Cerebellum (tissue), 4 donors: ENCODE measurements at places on chromosomes 12 and 14.
A peak's percentile ranks its signal among the peaks of the same experiment; 100 is the strongest.

GRCh38 chr12:64714551-64714968 is 44.6 kb downstream of the GNS start:
- no peak for DNase-seq

GRCh38 chr12:97046901-97047300 is 139.8 kb downstream of the NEDD1 start:
- DNase-seq: peak; percentile 46

- DNase-seq: no peak
These were observed 11.5 kb downstream of the GTF2A1 start for GRCh38 chr14:81209167-81209836.

DNA sequence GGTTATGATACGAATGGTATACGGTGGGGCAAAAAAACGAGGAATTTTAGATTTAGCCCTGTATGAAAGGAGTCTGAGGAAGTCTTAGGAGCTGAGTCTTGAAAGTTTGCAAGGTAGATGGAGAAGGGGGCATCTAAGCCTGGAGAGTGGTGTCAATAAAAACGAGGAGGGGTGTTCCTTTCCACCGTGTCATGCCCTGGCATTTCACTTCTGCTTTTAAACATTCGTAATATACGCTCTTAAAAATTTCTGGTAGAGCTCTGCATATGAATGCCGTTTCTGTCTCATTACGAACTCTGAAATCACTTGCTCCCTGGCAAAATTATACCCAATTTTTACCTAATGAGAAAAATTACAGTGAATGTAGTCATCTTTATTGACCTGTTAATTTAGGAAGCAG is 170.2 kb downstream of the ERC1 start:
- no peak for DNase-seq

DNA sequence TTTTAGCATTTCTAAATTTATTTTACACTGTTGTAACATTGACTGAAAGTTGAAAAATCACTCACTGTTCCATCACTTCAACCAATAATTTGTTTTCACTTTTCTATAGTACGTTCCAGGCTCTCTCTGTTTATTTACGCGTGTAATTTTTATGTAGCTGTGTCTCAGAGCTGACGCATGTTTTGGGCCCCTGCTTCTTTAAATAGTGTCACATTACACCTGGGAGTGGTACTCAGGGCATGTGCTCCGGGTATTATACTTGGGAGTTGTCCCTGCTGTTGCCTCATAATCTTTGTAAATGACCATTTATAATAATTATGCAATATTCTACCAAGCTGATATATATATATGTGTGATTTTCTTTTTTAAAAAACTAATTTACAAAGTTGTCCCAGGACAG is 132.8 kb upstream of the CPM start:
- DNase-seq: no peak

DNA sequence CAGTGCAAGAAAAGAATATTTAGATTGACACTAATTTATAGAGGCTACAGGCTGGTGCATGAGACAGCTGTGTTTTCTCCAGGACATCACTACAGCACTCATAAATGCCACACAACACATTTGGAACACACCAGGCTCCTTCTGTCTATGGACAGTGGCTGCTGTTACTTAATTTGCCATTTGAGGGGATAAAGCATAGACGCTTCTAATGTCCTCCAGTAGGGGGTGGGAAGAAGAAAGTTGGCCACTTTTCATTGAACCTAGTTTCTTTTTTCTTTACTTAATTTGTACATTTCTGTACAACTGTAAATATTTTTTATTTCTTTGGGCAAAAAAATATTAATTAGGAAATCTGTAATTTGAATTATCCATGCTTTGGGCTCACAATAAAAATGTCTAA is 12.4 kb upstream of the RTN1 start:
- no peak for DNase-seq

DNA sequence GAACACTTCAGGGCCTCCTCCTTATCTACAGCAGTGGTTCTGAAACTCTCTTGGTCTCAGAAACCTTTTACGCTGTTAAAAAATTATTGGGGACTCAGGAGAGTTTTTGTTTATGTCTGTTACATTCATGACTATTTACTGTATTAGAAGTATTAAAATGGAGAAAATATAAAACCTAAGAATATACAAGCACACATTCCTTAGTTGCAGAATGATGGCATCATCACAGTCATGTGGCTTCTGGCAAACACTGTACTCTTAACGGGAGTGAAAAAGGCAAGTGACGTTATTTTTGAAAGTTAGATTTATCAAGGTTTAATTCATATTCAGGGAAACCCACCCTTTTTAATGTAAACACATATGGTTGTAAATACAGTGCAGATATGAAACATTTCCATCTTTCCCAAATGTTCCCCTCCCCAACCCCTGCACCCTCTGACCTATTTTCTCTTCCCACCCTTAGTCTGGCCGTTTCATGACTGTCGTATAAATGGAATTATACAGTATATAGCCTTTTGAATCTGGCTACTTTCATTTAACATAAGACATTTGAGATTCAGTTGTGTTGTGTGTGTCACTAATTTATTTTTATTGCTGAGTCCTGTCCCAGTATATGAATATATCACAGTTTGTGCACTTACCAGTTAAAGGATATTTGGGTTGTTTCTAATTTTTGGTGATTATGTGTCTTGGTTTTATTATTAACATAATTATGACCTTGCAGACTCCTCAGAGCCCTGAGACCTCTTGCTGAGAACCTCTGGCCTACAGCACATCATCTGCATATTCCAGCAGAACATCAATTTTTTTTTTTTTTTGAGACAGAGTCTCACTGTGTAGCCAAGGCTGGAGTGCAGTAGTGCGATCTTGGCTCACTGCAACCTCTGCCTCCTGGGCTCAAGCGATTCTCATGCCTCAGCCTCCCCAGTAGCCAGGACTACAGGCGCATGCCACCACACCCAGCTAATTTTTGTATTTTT is 457.0 kb downstream of the PCNX1 start:
- no peak for DNase-seq

DNA sequence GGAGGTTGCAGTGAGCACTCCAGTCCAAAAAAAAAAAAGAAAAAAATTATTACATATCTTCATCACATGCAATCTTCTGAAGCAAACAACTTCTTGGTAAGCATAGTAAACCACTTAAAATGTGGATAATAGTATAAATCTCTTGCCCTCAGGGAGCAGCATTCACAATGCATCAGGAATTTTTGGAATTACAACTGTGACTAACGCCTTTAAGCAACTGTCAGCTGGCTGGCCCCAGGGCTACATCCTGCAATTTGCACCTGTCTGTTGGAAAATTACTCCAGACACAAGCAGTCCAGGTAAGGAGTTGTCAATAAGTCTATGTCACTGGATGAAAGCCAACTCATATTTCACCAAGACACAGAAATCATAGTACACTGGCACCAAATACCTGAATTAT is 5.5 kb upstream of the SLC7A7 start:
- no peak for DNase-seq

GRCh38 chr12:121838126-121838525 is 20.5 kb downstream of the HPD start:
- DNase-seq: no peak

GRCh38 chr12:64876388-64877071 is 52.1 kb downstream of the TBC1D30 start:
- DNase-seq: no peak

GRCh38 chr12:49366096-49366651 is 1.1 kb upstream of the SPATS2 start:
- no peak for DNase-seq

DNA sequence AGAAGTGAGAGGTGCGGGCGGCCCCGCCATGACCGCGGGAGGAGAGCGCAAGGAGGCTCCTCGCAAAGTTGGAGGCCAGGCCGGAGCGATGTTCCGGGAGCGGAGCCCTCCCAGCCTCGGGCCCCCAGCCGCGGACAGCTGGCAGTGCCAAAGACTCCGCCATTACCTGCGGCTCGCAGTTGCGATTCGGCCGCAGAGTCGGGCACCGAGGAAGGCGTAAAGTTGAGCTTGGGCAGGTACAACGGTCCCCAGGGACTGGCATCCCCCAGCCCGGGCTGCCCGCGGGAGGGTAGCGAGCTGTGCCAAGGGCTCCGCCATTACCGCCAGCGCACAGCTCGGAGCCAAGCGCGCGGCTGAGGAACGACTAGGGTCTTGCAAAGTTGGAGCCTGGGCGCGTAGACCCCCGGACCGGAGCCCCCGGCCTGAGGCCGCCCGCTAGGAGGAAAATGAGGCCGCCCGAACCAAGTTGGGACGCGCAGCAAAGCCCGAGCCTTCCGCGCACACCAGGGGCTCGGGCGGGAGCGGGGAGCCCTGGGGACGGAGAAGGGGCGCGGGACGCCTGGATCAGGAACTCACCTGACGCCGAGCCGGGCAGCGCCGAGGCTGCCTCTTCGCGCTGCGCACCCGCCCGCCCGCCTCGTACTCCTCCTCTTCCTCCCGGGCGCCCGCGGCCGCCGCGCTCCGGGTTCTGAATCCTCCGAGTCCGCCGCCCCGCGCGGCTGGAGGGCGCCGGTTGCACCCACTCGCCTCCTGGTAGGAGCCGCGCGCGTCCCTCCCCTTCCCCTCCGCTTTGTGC is 677 bp downstream of the NOS1 start:
- no peak for DNase-seq

DNA sequence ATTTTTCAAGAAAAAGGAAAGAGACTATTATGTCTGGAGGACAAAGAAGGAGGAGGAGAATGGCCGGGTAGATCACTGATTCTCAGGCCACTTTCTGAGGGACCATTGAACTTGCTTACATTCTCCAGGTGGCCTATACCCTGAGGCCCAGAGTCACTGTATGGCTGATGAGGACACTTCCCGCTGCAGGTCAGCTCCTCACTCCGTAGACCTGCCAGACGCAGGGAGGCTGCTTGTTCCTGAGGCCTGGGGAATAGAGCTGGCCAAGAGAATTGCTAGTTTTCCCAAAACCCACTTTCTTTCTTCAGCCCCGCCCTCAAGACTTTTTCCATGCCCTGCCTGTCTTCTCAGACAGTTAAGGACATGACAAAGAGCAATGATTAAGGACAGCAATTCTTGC is 510.5 kb upstream of the TBX3 start:
- DNase-seq: no peak

DNA sequence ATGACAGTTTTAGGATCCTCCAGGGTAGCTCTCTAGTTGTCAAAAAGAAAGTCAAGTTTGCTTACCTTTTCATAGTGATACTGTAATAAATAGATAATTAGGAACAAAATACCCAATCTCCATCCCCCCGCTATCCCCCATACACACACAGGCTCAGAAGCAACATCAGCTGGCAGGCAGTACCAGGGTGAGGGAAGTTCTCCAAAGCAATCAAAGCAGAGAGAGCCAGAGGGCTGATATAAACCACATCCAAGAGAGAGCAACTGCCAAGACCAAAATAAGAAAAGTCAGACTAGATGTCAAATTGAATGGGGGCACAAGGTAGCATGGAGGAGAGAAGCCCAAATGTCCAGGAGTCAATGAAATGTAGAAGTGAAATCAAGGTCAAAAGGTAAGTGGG is 80.2 kb upstream of the PTPRR start:
- DNase-seq: no peak

GRCh38 chr12:30110958-30111586 is 327.3 kb upstream of the TMTC1 start:
- DNase-seq: no peak

GRCh38 chr12:46388427-46389021 is 16.0 kb upstream of the SLC38A2 start:
- DNase-seq: no peak

DNA sequence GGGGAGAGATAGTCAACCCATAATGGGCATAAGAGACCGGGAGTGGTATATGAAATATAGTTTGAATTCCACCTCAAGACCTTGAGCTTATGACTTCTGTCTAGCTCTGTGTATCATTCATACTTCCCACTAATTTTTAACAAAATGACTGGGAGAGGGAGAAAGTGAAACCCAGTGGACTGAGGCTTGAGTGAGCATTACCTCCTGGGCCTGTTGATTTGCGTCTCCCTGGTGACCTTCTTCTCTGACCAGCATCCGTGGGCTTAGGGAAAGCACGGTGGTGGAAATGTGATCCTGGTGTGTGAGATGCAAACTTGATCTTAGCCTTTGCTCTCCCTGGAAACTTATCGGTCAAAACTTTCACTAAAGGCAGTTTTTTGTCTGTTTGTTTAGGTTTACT is 207.9 kb upstream of the BCL2L14 start:
- DNase-seq: no peak

DNA sequence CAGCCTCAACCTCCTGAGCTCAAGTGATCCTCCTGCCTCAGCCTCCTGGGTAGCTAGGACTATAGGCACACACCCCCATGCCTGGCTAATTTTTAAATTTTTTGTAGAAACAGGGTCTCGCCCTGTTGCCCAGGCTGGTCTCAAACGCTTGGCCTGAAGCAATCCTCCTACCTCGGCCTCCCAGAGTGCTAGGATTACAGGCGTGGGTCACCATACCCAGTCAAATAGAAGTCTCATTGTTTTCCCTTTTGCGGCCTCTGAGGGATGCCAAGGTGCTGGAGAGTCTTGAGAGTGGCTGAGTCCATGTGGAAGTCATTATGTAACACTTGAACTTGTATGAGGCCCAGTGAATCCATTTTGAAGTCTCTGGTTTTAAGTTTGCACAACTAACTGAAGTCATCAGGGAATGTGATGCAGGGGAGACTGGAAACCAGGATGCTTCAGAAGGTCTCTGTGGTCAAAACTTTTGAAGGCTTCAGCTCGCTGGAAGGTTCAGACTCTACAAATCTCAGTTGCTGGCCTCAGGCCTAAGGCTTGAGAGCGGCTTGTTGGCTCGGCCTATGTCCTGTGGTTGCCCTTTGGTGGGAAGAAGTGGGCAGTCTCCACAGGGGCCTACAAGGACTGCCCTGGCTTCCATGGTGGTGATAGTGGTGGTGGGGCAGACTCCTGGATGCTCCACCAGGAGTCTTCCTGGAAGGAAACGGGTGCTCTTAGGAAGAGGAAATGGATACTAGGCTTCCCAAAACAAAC is 29.2 kb downstream of the GALNT16 start:
- no peak for DNase-seq

DNA sequence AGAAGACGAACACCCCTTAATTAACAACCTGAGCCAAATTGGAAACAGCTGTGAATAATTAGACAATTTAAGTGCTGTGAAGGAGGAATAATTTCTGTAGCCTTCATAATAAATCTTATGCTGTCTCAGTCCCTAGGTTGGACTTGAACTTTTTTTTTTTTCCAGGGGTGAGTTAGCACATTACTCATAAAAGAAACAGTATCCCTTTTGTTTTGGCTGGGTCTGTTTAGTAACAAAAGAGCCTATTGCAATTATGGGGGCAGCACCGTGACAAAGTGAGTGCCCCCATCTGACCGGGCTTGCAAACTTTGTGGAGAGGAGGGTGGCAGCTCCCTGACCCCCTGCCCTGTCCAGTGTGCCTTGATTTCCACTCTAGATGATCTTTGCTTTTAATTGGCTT is 167.4 kb downstream of the DICER1 start:
- DNase-seq: no peak

GRCh38 chr12:38930990-38931389 is 25.6 kb upstream of the CPNE8 start:
- no peak for DNase-seq

- DNase-seq: no peak
These were observed 159.8 kb downstream of the KITLG start for GRCh38 chr12:88420457-88420856.

- no peak for DNase-seq
These were observed 714.6 kb downstream of the DIO2 start for GRCh38 chr14:79496701-79497100.
